ENCODE measurements at places on chromosomes 4 and X.

- DNase-seq = no peak
Measured at GRCh38 chr4:74544655-74545361, 99.9 kb downstream of the AREG start.

- no peak for DNase-seq
Measured at GRCh38 chrX:111200327-111200726, 70.0 kb downstream of the CAPN6 start.

GRCh38 chr4:159413306-159413943, 310.5 kb downstream of the RAPGEF2 start:
- no peak for DNase-seq

GRCh38 chrX:53767544-53767943, 81.0 kb upstream of the HUWE1 start:
- DNase-seq = no peak

DNA sequence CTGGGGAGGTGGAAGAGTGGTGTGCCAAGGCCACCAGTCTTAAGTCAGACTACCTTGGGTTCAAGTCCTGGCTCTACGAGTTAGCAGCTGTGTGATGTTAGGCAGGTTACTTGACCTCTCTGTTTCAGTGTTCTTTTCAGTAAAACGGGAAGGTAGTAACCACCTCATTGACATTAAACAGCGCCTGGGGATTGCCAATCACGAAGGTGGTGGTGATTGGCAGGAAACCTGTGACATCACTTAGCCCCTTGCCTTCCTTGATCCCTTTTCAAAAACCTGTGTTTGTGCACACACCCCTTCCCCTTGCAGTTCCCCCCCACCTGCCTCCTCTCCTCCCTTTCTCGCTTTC, 7.6 kb downstream of the KLF3 start:
- peak; percentile 51 for DNase-seq

DNA sequence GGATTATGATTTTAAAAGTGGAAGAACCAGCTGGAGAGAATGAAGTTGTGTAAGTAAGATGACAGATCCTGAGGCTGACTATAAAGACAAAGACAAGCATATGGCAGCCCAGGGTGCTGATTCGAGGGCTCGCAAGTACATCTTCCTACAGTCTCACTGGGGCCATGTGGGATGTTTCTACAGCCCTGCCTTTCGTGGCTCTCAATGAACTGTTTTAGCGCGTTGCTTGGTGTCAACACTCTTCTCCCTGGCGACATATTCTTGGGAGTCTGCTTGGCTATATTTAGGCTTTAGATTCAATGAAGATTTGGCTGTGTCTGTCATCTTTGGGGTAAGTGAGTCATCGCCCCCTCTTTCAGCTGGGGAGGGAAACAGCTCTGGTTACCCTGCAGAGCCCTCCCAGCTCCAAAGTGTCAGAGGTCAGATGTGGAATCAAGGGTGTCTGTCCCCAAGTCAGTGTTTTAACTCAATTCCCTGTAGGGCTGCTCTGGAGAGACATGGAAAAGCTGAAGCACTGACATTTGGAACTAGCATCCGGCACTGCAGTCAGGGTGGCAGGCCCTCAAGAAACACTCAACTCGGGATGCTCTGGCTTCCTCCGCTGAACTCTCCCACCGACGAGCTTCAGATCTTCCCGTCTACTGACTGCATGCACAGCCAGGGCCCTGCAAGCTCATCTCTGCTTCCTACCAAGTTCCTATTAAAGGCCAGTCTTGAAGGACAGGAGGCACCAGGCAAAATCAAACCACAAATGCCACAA, 65.7 kb downstream of the GATB start:
- no peak for DNase-seq

DNA sequence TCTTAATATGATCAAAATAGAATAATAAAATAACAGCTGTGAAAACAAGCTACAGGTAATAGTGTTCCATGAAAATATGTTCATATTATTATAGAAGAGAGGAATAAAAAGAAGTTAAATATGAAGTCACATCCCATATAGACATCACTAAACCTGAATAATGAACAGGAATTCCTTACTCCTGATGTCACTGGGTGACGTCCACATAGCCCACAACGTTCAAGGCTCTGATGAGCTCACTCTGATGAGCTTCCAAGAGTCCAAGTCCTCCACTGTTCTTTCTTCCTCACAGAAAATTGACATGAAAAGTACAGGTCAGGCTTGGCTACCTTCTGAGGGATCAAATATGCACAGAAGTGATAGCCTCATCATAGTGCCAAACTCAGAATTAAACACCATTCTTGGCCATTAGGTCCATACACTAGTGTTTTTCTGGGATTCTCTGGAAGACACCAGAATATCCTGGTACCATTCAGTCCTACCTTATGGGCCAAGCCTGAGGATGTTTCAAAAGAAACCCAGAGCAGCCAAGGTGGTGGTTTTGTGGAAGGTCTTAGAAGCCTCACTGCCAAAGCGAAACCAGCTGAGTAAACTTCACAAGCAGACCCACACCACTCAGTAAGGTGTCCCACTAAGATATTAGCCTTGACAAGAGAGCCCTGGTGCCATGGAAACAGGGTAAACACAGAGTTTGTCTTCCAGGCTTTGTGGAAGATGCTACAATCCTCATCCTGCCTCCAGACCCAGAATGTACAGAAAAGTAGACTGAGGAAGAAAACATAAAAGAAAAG, 138.4 kb upstream of the HHIP start:
- no peak for DNase-seq

GRCh38 chr4:112714922-112715901, 78.3 kb downstream of the LARP7 start:
- no peak for DNase-seq

DNA sequence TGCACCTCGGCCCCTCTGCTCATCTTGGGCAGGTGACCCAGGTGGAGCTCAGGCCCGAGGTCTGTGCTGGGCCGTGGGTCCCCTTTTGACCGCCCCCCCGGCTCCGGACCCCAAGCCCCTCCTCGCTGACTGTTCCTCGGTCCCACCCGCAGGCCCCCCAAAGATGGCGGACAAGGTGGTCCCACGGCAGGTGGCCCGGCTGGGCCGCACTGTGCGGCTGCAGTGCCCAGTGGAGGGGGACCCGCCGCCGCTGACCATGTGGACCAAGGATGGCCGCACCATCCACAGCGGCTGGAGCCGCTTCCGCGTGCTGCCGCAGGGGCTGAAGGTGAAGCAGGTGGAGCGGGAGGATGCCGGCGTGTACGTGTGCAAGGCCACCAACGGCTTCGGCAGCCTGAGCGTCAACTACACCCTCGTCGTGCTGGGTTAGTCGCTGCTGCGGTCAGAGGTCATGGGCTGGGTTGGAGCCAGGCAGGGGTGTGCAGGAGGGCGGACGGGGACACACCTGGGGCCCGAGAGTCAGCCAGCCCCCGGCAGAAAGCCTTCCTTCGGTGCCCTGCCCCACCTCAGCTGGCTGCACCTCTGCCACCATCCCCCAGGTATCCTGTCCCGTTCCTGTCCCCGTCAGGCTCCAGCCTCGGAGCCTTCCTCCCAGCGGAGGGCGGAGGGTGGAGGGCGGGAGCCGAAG, 10.8 kb downstream of the FGFRL1 start:
- no peak for DNase-seq

DNA sequence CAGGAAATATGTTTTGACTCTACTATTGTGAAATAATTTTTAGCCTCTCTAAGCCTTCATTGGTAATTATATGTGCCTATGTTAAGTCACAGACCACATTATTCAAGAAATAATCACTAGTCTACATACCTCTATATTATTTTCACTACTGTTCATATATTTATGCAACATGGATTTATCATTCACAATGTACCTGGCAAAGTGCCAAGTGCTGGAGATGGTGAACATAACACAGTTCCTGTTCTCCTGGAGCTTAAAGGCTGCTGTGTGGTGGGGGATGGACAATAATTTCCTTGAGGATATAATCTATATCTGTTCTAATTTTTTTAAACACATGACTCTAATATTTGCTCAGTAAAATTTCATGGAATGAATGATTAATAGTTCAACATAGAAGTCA, 527.7 kb upstream of the CXorf51A start:
- DNase-seq = no peak

- peak; percentile 37 for DNase-seq
Measured at GRCh38 chr4:110518889-110519490, 43.0 kb downstream of the ENPEP start.

- no peak for DNase-seq
Measured at GRCh38 chr4:163303069-163303468, 29.3 kb downstream of the NPY1R start.

GRCh38 chrX:1213971-1214370, 1.5 kb upstream of the CRLF2 start:
- no peak for DNase-seq

GRCh38 chr4:107129076-107129475, 93.0 kb upstream of the DKK2 start:
- no peak for DNase-seq

DNA sequence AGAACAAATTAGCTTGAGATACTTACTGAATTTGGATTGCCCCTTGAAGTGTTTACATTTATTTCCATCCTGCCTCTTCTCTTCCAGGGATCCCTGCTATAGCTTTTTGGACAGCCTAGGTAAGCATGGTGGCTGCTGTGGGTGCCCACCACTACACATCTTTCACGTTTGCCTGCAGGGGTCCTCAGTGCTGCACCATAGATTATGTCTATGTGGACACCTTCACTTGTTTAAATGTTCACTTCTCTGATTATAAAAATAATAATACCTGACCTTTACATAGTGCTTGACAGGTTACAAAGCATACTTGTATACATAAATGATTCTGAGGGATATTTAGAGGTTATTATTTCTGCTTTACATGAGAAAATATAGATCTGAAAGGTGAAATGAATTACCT, 67.9 kb upstream of the SLC4A4 start:
- DNase-seq = peak; percentile 38
